Keratinocyte (primary cell): ENCODE measurements at places on chromosomes 13 and 19.

- DNase-seq, result no peak
These were observed 6.9 kb downstream of the ZNF490 start for GRCh38 chr19:12603714-12604113.

DNA sequence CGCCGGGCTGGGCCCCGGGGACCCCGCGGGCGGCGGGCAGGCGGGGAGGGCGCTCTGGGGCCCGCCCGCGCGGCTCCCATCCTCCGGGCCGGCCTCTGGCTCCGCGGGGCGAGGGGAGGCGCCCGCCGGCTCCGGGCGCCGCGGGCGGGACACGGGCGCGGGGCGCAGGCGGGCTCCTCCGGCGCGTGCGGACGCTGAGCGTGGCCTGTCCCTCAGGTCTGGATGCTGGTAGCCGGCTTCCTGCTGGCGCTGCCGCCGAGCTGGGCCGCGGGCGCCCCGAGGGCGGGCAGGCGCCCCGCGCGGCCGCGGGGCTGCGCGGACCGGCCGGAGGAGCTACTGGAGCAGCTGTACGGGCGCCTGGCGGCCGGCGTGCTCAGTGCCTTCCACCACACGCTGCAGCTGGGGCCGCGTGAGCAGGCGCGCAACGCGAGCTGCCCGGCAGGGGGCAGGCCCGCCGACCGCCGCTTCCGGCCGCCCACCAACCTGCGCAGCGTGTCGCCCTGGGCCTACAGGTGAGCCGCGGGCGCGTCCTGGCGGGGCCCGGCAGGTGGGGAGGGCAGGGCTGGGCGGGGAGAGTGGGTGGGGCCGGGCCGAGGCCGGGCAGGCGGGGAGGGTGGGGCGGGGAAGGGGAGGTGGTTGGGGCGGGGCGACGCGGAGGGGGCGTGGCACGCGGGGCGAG lies 420 bp downstream of the IL17D start:
- peak; percentile 15 for DNase-seq

DNA sequence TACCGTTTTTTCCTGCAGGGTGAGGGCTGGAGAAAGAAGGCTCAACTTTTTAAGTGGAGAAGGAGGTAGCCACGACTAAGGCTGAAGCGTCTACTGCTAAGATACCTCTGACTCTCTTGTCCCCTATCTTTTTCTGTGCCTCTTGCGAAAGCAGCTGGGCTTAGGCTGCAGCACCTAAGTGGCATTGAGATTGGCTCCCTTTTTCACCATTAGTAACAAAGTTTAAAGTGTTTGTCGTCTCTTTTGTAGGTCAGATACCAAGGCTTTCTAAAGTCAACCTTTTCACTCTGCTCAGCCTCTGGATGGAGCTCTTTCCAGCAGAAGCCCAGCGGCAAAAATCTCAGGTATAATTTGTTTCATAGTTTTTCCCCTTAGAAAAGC lies 887 bp downstream of the CDADC1 start:
- no peak for DNase-seq

DNA sequence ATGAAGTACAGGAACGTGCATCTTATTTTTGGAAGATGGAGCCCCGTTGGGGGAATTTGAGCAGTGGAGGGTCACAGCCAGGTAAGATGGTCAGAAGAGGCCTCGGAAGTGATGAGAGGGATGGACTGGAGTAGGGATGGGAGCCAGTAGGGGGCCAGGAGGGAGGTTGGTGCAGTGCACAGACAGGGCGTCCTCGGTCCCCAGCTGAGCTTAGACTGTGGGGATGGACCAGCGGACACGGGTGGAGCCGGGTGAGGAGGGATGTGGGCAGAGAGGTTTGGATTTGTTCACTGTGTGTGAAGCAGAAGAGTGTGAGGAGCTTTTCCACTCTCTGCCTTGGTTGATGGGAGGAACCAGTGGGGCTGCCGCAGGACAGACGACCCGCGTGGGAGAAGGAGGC lies 10.6 kb downstream of the RPS9 start:
- no peak for DNase-seq

DNA sequence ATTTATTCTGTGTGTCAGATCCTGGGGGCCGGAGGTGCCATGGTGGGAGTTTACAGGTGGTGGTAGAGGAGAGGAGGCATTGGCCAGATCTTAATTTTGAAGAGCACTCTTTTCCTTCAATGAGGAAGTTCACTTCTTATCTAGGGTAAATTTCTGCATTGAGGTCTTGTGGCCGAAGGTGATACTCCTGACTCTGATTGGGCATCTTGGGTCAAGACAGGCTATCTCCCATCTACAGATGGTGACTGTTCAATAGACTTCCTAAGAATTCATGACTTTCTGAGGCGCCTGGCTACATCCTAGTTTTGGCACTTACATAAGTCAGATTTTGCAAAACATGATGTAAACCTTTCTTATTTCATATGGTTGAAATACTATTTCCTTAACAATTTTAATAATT lies 135.2 kb downstream of the SUCLA2 start:
- DNase-seq, result no peak
